Activated CD4-positive, alpha-beta memory T cell treated with anti-CD3 and anti-CD28 coated beads for 36 hours (primary cell): ENCODE measurements at places on chromosomes 13 and 19. TPM values are rescaled to one million over a fixed set of nuclear protein-coding genes. Genes with fewer than 3 reads are reported as not detected.

KIR3DL2 gene
- 0.48 TPM for total RNA-seq

PROZ gene
- total RNA-seq: not detected

C19orf38 gene
- total RNA-seq: 1.4 TPM

C19orf73 gene
- total RNA-seq: 1.4 TPM

SPRED3 gene
- 5.5 TPM for total RNA-seq

BRCA2 gene
- 22.1 TPM for total RNA-seq

CABP5 gene
- total RNA-seq: not detected

ZNF546 gene
- total RNA-seq: 5.5 TPM

- no peak for DNase-seq
Measured at GRCh38 chr19:50409347-50409746, 9.4 kb upstream of the SPIB start.

DNA sequence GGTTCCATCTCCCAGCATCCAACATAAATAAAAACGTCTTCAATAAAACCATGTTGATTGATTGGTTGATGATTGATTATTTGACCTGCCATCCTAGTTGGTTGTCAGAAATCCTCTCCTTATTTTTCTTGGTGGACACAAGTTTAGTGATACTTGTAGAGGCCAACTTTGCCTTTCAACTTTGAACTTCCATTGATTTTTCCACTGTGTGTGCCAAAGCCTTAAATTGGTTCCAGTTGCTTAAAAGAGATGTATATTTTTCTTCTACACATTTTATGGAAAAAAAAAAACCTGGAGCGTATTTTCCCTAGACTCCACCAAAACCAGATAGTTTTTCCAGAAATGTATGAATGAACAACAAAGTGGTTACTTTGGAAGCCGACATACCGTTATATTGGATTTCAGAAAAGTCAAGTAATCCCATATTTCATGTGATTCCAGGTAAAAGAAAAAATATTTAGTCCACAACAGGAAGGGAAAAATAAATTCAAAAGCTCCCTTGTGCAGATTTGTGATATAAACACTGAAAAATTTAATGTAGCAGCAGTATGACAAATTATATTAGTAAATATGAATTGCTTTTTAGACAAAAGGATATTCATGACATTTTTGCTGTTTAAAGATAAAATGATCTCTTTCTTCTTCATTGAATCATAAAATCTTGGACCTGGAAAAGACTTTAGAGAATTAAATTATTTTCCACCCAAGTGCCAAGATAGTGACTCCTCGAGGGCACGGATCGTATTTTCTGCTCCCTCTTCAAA, 85.2 kb downstream of the MBNL2 start:
- no peak for DNase-seq

- no peak for DNase-seq
Measured at GRCh38 chr13:30857636-30858035, 48.4 kb upstream of the MEDAG start.

DNA sequence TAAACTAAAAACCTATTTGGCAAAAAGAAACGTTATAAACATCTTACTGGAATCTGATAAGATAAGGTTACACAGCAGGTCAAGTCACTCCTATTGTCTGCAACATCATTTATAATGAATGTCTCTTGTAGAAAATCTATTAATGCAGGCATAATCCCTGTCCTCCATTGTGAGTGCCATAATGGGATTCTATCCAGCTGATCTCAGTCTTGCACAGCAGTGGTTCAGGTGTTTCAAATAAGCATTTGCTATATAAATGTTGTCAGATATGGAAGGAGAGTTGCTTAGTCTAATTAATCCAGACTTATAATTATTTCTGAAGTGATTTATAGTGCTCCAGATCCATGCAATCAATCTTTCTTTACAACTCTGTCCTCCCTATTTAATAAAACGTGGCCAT, 186.5 kb upstream of the ATXN8OS start:
- no peak for DNase-seq

- no peak for DNase-seq
Measured at GRCh38 chr13:88042489-88042888, 371.3 kb downstream of the SLITRK5 start.

DNA sequence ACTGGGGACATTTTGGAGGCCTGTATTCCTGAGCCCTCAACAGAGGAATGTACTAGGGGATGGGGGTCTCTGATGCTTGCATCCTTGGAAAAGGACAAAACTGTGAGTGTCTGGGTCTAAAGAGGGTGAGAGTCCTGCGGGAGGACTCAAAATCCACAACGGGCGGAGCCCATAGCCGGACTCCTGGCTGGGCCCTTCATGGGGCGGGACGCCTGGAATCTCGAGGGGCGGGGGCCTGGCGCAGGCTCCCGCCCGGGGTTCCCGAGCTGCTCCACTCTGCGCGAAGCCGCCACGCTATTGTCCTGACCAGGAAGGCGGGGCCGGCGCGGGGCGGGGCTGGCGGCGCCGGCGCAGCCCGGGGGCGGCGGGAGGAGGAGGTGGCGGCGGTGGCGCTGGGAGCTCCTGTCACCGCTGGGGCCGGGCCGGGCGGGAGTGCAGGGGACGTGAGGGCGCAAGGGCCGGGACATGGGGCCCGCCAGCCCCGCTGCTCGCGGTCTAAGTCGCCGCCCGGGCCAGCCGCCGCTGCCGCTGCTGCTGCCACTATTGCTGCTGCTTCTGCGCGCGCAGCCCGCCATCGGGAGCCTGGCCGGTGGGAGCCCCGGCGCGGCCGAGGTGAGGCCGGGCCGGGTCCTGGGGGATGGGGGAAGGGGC, at the start of gene APLP1:
Gene APLP1, plus strand, starts transcription at position 403 of the 651 bp plus-strand sequence. Its CDS starts 63 bp downstream, at position 466.
- DNase-seq: peak; percentile 79

- DNase-seq: no peak
Measured at GRCh38 chr13:44573071-44573470, 3.1 kb downstream of the TSC22D1 start.

GRCh38 chr19:7547159-7547558, 11.6 kb downstream of the PNPLA6 start:
- DNase-seq: no peak

DNA sequence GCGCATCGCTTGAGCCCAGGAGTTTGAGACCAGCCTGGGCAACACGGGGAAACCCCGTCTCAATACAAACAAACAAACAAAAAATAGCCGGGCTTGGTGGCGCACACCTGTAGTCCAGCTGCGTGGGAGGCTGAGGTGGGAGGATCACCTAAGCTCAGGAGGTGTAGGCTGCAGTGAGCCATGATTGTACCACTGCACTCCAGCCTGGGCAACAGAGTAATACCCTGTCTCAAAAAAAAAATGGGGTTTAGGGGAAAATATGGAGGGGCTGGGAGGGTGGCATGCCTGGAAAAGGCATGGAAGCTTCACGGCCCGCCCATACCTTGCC, 1.9 kb upstream of the ISYNA1 start:
- no peak for DNase-seq

- no peak for DNase-seq
Measured at GRCh38 chr13:103759361-103759760, 693.1 kb upstream of the SLC10A2 start.

DNA sequence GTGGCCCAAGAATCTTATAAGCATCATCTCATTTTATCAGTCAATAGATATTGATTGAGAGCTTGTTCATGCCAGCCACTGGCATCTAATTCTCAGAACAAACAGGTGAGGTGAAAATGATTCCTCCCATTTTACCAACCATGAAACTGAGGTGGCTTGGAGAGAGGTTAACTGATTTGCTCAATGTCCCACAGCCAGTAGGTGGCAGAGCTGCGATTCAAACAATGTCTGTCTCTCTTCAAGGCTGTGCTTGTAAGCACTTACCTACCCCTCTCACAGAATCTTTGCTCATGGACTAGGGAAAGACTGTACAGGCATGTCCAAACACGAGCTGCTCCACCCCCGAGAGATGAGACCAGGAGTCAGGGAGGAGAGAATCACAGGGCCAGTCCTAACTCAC, 21.5 kb upstream of the GSX1 start:
- peak; percentile 40 for DNase-seq

DNA sequence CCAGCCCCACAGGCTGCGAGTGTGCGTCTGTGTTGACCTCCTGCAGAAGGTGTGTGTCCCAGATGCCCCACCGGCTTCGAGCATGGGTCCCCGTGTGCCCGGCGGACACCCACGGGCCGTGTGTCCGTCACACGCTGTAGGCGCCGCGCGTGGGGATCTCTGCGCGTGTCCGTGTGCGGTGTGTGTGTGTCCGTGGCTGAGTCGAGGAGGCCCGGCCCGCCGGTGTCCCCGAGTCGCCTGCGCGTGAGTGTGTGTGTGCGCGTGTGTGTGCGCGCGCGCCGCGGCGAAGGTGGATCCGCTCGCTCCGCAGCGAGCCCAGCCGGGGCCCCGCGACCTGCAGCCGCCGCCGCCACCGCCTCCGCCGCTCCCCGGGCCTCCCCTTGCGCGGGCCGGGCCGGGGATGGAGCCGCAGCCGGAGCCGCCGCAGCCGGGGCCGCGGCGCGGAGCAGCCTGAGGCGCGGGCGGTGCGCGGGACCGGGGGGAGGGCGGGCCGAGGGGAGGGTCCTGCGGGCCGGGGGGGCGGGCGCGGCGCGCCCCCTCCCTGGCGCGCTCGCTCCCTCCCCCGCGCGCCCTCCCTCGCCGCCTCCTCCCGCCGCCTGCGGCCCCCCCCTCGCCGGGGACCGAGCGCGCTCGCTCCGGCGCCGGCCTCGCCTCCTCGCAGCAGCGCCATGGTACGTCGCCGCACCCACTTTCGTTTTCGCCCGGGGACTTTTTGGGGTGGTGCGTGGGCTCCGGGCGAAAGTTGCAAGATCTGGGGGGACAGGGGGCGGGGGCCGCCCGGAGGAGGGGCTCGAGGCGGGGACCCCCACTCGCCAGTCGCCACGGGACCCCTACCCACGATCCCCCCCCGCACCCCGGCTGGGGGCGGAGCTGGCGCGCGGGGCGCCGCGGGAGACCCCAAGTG, 7.1 kb upstream of the NFIC start:
- DNase-seq: peak; percentile 67

- no peak for DNase-seq
Measured at GRCh38 chr19:38911388-38912001, 491 bp downstream of the CCER2 start.

GRCh38 chr19:20472854-20473253, 92.7 kb downstream of the ZNF737 start:
- no peak for DNase-seq

GRCh38 chr19:7500811-7501450, 12.1 kb upstream of the PEX11G start:
- peak; percentile 72 for DNase-seq

DNA sequence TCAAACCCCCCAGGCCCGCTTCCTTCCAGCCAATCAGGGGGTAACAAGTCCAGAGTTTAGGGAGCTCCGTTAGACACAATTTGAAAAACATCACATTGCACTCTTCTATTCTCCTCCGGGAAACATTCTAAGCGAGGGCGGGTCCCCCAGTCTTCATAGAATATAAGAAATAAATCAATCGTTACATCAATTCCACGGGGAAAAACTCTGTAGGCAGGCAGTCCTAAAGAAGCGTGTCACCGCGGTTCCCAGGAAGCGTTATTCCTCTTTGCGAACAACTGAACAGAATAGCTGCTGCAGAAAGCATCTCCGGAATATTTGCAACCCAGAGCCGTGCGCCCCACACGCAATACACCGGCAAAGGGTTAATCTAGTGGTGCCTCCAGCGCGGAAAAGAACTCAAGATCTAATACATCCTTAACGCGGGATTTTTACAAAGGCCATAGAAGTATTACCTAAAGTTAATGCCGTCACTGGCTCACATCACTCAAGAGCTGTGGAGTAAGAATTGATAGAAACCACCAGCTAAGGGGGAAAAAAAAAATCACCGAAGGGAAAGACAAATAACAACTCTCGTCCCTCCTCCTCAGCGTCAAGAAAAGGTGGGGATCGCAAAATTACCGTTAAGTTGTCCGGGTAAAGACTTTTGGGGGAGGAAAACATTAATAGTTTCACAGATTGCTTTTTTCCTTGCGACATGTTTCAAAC, 65.1 kb downstream of the KCNRG start:
- DNase-seq: peak; percentile 43

GRCh38 chr13:111213964-111214726, 99.0 kb downstream of the ARHGEF7 start:
- DNase-seq: no peak

- DNase-seq: no peak
Measured at GRCh38 chr13:75554981-75555380, 5.4 kb downstream of the UCHL3 start.

DNA sequence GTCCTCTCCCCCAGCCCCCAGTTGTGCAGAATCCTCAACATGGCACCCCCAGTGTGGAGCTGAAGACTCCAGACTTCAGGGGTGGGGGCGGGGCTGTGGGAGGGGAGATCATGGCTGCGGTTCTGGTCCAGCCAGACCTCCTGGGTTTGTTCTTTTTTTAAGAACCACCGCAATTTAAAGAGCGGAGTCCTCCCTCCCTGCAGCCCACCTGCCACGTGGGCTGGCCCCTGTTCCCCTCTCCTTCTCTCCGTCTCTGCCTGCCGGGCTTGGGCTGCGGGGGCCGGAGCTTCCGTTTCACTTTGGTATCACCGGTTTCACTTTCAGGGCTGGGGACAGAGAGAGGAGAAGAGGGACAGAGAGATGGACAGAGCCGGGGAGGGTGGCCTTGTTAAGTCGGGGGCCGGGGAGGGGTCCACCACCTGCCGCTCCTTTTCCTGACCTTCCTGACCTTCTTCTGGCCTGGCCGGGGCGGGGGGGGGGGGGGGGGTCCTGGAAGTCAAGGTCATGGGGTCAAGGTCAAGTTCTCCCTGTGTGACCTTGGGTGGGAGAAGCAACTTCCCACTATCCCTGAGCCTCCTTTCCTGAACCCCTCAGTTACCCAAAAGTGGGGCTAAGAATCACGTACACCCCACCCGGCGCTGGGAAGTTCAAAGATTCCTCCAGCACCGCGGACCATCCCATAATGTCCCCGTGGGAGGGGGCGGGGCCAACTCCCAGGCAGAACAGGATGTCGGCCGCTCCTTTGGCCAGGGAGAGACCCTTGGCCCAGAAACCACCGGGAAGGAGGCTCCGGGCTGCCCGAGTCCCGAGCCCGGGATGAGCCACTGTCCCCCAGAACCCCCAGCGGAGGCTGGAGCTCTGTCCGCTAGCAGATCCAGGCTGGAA, 11.3 kb upstream of the ZBTB7A start:
- DNase-seq: peak; percentile 77

- DNase-seq: peak; percentile 50
Measured at GRCh38 chr13:32426191-32426989, 1.5 kb downstream of the N4BP2L1 start.

- no peak for DNase-seq
Measured at GRCh38 chr13:41751277-41751676, 209.6 kb downstream of the VWA8 start.

DNA sequence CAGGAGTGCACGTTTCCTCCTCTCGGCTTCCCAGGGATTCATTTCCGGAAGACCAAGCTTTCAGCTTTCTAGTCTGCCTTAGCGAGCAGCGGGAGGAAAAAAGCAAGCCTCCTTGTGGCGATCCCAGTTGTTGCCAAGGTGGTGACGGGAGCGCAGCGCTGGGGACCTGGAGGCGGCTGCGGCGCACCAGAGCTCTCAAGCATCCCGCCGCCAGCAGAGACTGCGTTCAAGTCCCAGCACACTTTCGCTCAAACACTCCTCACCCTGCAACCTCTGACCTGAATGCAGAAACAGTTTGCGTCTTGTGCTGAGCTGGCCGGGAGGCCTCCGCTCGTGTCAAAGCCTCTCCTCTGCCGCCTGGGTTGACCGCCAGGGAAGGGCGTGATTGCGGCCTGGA, 4.9 kb downstream of the GSX1 start:
- no peak for DNase-seq

DNA sequence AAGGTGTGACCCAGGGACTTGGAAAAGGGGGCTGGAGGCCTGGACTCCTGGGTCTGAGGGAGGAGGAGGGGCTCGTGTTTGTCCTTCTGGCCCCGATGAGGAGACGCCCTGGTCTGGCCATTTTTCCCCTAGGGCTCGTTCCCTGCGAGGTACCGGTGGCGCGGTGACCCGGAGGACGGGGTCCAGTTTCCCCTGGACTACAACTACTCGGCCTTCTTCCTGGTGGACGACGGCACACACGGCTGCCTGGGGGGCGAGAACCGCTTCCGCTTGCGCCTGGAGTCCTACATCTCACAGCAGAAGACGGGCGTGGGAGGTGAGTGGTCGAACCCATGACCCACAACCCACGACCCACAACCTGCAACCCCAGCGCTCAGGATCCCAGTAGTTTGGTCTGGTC, 10.8 kb downstream of the TRPM4 start:
- no peak for DNase-seq
